MCF 10A (cell line): ENCODE measurements at places on chromosomes 1 and 21. TPM values are rescaled to one million over a fixed set of nuclear protein-coding genes. Genes with fewer than 3 reads are reported as not detected.

- DNase-seq: no peak
Observed at GRCh38 chr1:232624546-232625281, 5.2 kb downstream of the SIPA1L2 start.

DNA sequence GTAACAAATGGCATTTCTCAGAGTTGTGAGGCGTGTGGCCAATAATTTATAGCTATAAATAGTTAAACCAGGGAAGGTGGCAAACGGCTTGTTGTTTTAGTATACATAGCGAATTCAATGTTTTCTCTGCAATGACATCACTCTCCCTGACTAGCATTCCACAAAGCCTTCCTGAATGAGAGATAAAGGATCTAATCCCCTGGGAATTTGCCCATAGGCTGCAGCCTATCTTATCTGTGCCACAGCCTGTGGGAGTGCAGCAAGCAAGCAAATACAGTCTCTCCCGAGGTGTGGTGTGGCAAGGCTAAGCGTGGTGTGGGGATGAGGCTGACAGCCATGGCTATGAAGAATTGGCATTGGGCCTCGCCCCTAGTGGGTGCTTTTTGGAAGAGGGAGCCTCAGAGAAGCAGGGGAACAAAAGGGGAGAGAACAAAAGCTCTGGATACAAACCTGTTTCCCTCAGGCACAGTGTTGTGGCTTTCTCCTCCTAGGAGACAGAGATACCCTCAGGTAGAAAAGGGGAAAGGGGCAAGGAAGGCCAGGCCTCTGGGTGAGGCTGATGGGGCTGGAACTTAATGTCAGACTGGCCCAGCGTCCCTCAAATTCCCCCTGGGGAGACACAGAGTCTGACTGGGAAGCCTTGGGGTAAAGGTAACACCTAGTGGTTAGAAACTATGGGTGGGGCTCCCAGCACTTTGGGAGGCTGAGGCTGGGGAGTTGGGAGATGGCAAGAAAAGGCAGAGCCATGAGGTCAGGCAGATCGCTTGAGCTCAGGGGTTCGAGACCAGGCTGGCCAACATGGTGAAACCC lies 8.9 kb downstream of the TAGLN2 start:
- peak; percentile 67 for DNase-seq

The CCDC190 gene
- not detected in 2 replicates for total RNA-seq

The FAM72D gene
- 11.9 TPM in 2 replicates for total RNA-seq

The UTS2 gene
- total RNA-seq: not detected in 2 replicates

GRCh38 chr1:228095161-228095560 lies 8.0 kb downstream of the C1orf35 start:
- no peak for DNase-seq

The LCA5L gene
- total RNA-seq: 2.8 and 4.3 TPM in 2 replicates

The PIGV gene
- total RNA-seq: 13.3 and 14.7 TPM in 2 replicates

The CELA2B gene
- total RNA-seq: not detected in 2 replicates

DNA sequence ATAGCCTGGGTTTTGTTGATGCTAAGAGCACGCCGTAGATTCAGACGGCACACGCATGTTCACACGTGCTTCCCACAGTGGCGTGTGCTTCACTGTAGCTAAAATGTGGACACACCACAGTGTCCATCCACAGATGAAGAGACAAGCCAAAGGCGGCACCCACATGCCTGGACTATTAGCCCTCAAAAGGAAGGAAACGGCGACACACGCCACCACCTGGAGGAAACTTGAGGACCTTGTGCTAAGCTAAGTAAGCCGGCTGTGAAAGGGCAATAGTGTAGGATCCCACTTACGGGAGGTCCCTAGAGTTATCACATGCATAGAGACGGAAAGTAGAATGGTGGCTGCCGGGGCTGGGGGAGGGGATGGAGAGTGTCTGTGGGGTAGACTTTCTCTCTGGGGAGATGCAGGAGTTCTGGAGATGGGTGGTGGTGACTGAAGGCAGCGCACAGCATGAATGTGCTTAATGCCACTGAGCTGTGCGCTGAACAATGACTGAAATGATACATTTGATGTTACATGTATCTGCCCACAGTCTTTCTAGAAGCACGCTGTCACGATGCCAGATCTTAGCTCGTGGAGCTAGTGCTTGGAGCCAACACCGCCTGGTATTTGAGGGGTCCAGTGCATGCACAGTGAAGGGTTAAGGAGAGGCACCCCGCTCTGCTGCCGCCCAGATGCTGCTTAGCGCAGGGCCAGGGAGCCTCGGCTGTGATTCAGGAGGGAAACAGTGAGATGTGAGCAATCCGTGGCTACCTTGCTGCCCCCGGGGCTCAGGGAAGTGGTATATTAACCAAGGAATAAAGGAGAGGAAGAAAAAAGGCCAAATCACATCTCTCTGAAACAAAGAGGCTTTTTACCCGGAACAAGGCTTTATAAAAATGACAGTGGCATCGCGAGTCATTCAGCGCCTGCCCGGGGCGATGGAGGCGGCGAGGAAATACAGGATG lies 103.7 kb downstream of the PRDM16 start:
- DNase-seq: no peak

The PLA2G4A gene
- 2.1 and 3.8 TPM in 2 replicates for total RNA-seq

The SFPQ gene
- 275 and 314 TPM in 2 replicates for total RNA-seq

GRCh38 chr1:108828074-108828961 lies 28.6 kb downstream of the AKNAD1 start:
- peak; percentile 96 for DNase-seq

DNA sequence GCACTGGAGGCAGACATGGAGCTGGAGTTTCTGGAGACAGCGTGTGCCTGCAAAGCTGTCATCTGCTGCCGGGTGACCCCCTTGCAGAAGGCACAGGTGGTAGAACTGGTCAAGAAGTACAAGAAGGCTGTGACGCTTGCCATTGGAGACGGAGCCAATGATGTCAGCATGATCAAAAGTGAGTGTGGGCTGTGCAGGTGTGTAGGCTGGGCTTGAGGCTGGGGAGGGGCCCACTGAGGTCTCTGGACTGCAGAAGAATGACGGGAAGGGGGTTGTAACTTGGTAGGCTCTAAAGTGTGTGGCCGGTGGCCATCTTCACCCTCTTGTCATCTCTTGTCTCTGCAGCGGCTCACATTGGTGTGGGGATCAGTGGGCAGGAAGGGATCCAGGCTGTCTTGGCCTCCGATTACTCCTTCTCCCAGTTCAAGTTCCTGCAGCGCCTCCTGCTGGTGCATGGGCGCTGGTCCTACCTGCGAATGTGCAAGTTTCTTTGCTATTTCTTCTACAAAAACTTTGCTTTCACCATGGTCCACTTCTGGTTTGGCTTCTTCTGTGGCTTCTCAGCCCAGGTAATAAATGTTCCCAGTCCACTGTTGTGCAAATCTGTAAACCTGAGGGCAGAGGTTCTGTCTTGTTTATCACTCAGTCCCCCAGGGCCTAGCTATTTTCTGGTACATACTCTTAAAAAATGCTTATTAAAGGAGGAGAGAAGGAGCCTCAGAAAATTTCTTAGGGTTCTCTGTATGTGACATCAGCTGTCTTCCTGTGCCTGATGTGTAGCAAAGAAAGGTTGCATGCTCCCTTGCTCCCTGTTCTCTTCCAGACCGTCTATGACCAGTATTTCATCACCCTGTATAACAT lies 19.9 kb downstream of the ATP8B2 start:
- DNase-seq: peak; percentile 66

The MRPL9 gene
- total RNA-seq: 145 and 146 TPM in 2 replicates

DNA sequence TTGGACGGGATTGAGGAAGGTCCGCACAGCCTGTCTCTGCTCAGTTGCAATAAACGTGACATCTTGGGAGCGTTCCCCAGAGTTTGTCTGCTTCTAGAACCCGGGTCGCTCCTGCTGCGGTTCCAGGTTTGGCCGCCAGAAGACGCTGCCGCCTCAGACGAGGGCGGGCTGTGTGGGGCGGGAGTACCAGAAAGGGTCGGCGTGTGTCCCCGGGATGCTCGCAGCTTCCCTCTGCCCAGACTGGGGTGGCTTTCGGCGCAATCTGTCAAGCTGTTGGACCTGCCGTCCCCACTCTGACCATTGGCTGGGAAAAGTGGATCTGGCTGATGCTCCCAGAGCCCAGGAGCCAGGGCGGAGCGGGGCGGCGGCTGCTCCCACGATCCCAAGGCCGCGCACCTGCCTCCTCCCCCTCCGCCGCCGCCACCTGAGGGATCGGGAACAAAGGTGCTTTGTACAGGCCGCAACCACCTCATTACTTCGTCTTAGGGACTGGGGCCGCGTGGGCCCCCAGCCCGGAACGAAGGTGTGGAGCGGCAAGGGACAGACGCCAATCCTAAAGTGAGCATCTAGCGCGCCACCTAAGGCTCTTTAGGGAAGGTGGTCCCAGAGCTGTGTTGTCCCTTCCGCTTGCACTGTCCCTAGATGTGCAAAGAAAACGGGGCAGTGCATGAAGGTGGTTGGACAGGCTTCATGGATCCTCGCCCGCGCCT lies 683 bp upstream of the EFNA4 start:
- no peak for DNase-seq

The TRIM63 gene
- total RNA-seq: not detected in 2 replicates

GRCh38 chr1:8740034-8740449 lies 77.4 kb downstream of the RERE start:
- DNase-seq: peak; percentile 57

- DNase-seq: no peak
Observed at GRCh38 chr1:27599605-27600497, 4.1 kb downstream of the AHDC1 start.

The ZNF644 gene
- 43.5 and 46.2 TPM in 2 replicates for total RNA-seq

GRCh38 chr1:201718346-201719202 lies 110.4 kb upstream of the IPO9 start:
- no peak for DNase-seq

- no peak for DNase-seq
Observed at GRCh38 chr1:116572099-116572498, 1.3 kb upstream of the CD58 start.

- no peak for DNase-seq
Observed at GRCh38 chr1:205512059-205513045, 7.9 kb downstream of the CDK18 start.

DNA sequence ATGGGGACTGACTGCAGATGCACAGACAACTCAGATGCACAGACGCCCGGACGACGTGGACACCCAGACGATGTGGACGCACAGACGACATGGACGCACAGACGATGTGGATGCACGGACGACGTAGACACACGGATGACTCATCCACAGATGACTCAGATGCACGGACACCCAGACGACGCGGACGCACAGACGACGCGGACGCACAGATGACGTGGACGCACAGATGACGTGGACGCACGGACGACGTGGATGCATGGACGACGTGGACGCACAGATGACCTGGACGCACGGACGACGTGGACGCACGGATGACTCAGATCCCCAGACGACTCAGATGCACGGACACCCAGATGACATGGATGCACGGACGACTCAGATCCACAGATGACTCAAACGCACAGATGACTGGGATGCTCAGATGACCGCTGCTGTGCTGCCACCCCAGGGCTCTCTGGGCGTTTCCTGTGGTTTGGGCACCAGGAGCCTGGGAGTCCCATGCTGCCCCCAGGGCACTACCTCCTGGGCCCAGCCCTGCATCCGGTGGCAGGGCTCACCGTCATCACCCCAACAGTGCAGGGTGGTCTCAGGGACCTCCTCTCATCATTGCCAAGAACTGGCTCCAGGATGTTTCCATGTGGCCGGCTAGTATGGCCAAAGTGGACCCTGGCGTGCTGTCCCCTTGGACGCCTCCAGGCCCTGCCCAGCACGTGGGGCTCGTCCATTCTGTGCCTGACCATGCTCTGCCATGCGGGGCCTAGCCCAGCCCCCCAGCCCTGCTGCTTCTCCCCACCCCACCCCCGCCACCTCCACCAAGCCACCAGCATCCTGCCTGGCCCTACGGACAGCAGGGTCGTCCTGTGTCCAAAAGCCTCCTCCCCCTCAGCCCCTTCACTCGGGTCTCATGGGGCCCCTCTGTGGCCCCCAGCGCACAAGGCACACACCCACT lies 14.0 kb downstream of the FAAP20 start:
- no peak for DNase-seq

- no peak for DNase-seq
Observed at GRCh38 chr1:161222175-161223019, 1.0 kb downstream of the APOA2 start.

- DNase-seq: no peak
Observed at GRCh38 chr1:35666916-35667315, 25.6 kb upstream of the PSMB2 start.

DNA sequence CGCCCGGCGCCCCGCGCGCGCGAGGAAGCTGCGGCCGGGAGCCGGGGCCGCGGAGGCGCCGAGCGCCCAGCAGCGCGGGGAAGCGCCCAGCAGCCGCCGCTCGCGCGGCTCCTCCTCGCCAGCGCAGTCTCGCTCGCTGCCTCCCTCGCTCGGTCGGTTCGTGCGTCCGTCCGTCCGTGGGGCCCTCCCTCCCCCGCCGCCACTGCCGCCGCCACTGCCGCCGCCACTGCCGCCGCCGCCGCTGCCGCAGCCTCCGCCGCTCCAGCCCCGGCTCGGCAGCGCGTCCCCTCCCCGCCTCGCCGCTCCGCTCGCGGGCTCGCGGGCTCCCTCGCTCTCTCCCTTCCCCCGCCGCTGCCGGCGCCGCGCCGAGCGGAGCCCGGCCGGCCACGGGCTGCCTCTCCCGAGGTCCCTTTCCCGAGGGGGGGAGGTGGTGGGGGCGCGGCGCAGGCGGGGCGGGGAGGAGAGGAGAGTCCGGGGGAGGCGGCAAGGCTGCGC lies at the start of gene KCND3:
Gene KCND3 (minus strand): TSS at position 138 of the 495 bp plus-strand sequence.
- DNase-seq: no peak

DNA sequence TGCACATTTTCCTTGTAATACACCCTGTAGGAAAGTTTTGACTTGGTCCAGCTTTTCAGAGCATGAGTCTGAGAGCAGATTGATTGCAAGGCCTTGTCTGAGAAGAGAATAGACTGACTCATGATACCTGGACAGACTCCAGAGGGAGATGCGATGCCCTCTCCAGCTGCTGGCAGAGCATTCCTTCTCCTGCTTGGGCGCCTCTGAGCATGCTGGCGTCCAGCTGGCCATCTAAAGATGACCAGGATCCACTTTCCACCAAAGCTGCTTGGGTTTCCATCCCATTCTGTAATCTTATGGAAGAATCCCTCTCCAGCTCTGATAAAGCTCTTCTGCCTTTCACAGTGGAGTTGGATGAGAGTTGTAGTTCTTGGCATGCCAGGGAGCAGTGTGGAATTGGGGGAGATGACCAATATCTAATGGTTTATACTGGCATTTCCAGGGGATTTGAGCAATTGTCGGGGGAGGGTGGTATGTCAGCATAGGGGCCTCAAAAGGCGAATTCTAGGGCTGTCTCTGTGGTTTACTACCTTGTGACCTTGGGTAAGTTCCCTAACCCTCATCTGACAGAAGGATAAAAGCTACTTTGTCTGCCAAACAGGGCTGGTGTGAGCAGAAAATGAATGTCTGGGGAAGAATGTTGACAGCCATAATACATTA lies 19.5 kb downstream of the SZRD1 start:
- peak; percentile 89 for DNase-seq
